ENCODE measurements at places on chromosomes 3 and 15. TPM values are rescaled to one million over a fixed set of nuclear protein-coding genes. Genes with fewer than 3 reads are reported as not detected.

The DUOX1 gene
- 1.2 TPM for total RNA-seq

The GOLGA8Q gene
- not detected for total RNA-seq

The GHSR gene
- not detected for total RNA-seq

GRCh38 chr3:90128391-90128790 is 1021.0 kb downstream of the EPHA3 start:
- no peak for DNase-seq
- no peak overlapping the region for H3K4me3 ChIP-seq
- H3K27me3 ChIP-seq, result no peaks in the 10 kb centered on the region
- H3K27ac ChIP-seq, result no peak overlapping the region
- no peaks in the 10 kb centered on the region for H3K4me1 ChIP-seq
- H3K36me3 ChIP-seq, result no peaks in the 10 kb centered on the region

DNA sequence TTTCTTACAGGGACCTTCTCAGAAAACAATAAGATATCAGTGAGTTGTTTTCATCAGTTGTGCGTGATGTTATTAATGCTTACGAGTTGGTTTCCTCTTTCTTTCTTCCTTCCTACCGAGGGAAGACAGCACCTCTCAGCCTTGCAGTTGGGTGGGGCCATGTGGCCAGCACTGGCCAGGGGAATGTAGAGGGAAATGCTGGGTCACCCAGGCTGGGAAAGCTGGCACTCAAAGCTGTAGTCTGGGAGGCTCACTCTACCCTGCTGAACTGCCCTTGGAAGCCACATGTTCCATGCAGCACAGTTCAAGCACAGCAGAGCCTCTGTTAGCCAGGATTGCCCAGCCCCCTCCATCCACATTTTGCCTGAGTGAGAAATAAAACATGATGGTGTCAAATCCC is 10.1 kb upstream of the CHCHD6 start:
- no peak overlapping the region for H3K27ac ChIP-seq
- H3K4me3 ChIP-seq, result no peak overlapping the region
- H3K36me3 ChIP-seq, result no peaks in the 10 kb centered on the region

GRCh38 chr15:32843219-32843815 is 125.5 kb downstream of the GREM1 start:
- no peak overlapping the region for H3K27ac ChIP-seq
- no peaks in the 10 kb centered on the region for H3K27me3 ChIP-seq
- H3K36me3 ChIP-seq, result no peaks in the 10 kb centered on the region

- peaks cover 80% of the 10 kb centered on the region for H3K27me3 ChIP-seq
- H3K27ac ChIP-seq, result no peak overlapping the region
- H3K4me3 ChIP-seq, result no peak overlapping the region
- no peaks in the 10 kb centered on the region for H3K4me1 ChIP-seq
- DNase-seq, result no peak
These were observed 57.4 kb upstream of the TMEM158 start for GRCh38 chr3:45283471-45283870.

DNA sequence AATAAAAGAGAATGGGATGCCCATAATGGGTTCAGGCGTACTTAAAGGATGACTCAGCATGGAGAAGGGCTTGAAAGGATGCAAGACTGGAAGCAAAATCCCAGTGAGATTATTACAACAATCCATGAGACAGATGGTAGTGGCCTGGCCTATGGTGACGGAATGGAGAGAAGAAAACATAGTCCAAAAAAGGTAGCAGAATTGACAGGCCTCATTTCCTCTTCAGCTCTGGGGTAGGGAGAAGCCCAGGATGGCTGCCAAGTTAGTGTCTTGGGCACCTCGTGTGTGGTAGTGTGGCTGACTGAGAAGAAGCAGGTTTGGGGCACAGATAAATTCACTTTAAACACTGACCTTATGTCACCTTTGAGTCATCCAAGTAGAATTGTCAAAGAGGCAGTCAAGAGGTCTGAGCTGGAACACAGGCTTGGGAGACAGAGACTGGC is 18.1 kb downstream of the MB21D2 start:
- H3K36me3 ChIP-seq, result peaks cover 18% of the 10 kb centered on the region
- H3K27ac ChIP-seq, result peak overlapping the region; percentile 24
- no peak overlapping the region for H3K4me3 ChIP-seq

- DNase-seq, result no peak
- peaks cover 13% of the 10 kb centered on the region for H3K4me1 ChIP-seq
- H3K36me3 ChIP-seq, result no peaks in the 10 kb centered on the region
- no peak overlapping the region for H3K4me3 ChIP-seq
- no peaks in the 10 kb centered on the region for H3K27me3 ChIP-seq
These were observed 52.9 kb upstream of the ICE2 start for GRCh38 chr15:60531801-60532200.

- H3K36me3 ChIP-seq, result no peaks in the 10 kb centered on the region
- H3K27me3 ChIP-seq, result peaks cover 90% of the 10 kb centered on the region
- no peaks in the 10 kb centered on the region for H3K4me1 ChIP-seq
- DNase-seq, result no peak
- no peak overlapping the region for H3K27ac ChIP-seq
- H3K4me3 ChIP-seq, result no peak overlapping the region
These were observed 143.8 kb downstream of the TPRA1 start for GRCh38 chr3:127446756-127447155.

DNA sequence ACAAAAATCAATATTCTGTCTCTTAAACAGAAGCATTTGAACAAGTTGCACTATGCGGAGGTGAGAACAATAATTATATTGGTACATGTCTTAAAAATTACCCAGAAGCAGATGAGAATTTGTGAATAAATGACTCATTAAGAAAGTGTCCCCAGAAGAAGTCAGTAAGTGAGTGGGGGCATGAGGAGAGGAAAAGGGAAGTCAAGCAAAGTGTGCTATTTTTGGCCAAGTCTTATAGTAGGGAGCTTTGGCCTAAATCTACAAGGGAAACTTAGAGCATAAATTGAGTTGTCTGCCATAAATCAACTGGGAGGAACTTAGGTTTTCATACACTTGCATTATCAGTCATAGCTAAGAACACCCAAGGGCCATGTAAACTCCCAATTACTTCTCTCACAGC is 86.9 kb upstream of the SATB1 start:
- no peaks in the 10 kb centered on the region for H3K27me3 ChIP-seq
- H3K27ac ChIP-seq, result no peak overlapping the region
- H3K4me3 ChIP-seq, result no peak overlapping the region
- no peak for DNase-seq
- H3K4me1 ChIP-seq, result no peaks in the 10 kb centered on the region

GRCh38 chr3:52013802-52014598 is 18.3 kb upstream of the RPL29 start:
- no peak overlapping the region for H3K27ac ChIP-seq
- no peak overlapping the region for H3K4me3 ChIP-seq
- no peaks in the 10 kb centered on the region for H3K36me3 ChIP-seq

GRCh38 chr3:196636369-196637349 is 2.8 kb upstream of the NRROS start:
- H3K27ac ChIP-seq, result no peak overlapping the region
- H3K27me3 ChIP-seq, result peaks cover 48% of the 10 kb centered on the region

DNA sequence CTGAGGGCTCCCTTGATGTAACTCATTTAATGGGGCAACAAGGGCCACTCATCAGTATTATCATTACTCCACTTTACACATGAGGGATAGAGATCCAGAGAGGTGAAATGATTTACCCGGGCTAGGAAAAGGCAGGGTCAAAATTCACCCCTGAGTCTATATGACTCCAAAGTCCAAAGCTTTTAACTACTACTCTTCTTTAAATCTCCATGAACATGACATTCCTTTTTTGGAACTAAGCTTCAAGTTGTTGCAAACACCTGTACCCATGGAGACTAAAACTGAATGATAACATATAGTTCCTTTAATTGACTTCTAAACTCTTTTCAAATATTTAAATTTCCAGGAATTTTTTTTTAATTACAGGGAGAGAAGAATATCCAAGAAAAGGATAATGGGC is 292.9 kb upstream of the GADL1 start:
- DNase-seq, result no peak
- H3K27me3 ChIP-seq, result no peaks in the 10 kb centered on the region
- H3K4me3 ChIP-seq, result no peak overlapping the region
- H3K4me1 ChIP-seq, result no peaks in the 10 kb centered on the region
- no peak overlapping the region for H3K27ac ChIP-seq

GRCh38 chr15:89125088-89125826 is 37.0 kb downstream of the ABHD2 start:
- no peak overlapping the region for H3K27ac ChIP-seq
- H3K4me1 ChIP-seq, result peaks cover 57% of the 10 kb centered on the region
- DNase-seq, result no peak
- peaks cover 49% of the 10 kb centered on the region for H3K36me3 ChIP-seq
- H3K4me3 ChIP-seq, result peak overlapping the region; percentile 27

DNA sequence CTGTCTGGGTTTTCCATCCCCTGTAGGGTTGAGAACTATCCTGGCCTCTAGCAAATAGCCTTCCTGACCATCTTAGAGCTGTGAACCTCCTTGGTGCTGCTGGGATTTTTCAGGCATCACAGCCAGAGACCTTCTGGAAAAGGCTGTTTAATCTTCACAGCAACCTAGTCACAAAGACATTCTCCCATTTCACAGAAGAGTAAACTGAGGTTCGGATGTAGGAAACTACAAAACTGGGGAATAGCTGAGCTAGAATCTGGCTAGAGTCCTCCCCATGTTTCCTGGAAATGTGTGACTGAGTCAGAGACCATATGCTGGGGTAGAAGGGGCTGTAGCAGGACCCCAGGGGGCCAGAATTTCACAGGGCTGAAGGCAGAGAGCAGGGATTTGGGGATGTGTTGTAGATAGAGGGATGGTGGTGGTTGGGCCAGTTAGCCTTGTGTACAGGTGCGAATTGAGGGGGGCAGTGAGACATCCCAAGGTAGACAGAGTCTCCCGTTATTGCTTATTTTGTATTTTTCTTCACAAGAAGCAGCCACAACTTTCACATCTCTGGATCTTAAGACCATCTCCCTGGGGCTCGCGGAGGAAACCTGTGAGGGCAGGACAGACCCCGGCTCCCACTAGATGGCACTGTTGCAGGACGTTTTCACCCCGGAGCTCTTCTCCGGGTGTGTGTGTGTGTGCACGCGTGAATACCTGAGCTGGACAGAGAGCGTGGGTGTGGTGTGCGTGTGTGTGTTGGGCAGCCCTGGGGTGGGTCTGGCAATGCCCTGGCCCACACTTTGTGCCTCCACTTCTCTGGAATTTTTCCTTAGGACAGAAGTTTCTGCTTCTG is 66.9 kb upstream of the PRR23C start:
- no peak overlapping the region for H3K27ac ChIP-seq
- DNase-seq, result peak; percentile 92
- no peaks in the 10 kb centered on the region for H3K4me1 ChIP-seq

DNA sequence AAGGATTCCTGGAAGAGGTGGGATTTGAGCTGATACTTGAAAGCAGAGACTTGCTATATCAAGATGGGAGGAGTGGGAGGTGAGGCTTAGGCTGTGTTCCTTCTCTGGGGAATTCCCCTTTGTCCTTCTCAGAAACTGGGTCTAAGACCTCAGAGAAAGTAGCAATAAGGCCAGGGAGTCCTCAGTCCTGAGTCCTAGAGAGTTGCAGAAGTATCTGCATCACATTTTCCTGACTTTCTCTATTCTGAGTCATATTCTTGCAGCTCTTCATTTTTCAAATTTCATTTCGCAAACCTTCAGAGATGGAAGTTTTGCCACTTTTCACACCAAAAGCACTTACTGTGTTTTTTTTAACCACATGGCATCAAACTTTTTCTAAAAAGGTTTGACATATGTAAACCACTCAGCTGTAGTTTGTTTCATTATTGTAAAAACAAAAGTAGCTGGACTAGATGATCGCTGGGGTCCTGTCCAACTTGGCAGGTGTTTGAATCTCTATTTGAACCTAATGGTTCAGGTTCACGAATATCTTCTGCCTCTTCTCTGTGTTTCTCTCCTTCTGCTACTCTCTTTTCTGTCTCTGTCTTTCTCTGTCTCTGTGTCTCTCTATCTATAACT is 21.3 kb downstream of the COLQ start:
- peaks cover 22% of the 10 kb centered on the region for H3K27me3 ChIP-seq
- DNase-seq, result no peak
- H3K4me3 ChIP-seq, result no peak overlapping the region
- no peaks in the 10 kb centered on the region for H3K4me1 ChIP-seq
- no peak overlapping the region for H3K27ac ChIP-seq
- no peaks in the 10 kb centered on the region for H3K36me3 ChIP-seq

- peaks cover 55% of the 10 kb centered on the region for H3K36me3 ChIP-seq
- H3K4me3 ChIP-seq, result no peak overlapping the region
- no peaks in the 10 kb centered on the region for H3K4me1 ChIP-seq
These were observed 28.2 kb downstream of the NBEAL2 start for GRCh38 chr3:47007482-47008233.

- no peaks in the 10 kb centered on the region for H3K4me1 ChIP-seq
- DNase-seq, result no peak
- no peak overlapping the region for H3K27ac ChIP-seq
- H3K27me3 ChIP-seq, result no peaks in the 10 kb centered on the region
These were observed 19.6 kb downstream of the ZIC1 start for GRCh38 chr3:147428754-147429153.

DNA sequence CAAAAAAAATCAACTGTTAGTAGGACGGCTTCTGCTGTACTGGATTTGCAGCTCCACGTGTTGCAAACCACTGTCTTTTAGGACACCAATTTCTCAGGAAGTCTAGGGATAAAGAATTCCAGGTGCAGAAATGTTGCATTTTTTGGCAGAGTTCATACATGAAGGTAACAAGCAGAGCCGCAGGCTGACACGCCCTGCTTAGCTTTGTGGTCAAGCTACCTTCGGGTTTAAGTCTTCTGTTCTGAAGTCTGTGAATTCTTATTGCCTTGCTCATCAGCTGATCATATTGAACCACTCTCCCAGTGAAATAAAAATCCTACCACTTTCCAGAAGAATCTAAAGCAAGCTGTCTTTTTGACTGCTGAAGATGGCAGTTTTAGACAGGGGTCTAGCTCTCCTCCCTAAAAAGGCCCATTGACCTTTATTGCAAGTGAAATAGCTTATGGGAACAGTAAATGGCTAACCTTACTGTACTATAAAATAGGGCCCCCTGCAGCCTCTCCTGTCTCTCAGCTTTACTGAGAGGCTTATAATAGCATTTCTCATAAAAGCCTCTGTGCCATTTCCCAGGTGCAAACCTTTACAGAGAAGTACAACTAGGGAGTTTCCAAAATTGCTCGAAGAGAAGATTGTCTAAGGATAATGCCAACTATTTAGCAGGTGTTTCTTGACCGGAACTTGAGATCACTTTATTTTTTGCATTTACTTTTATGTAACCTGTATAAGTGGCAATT is 262.2 kb upstream of the IL12A start:
- H3K27me3 ChIP-seq, result no peaks in the 10 kb centered on the region
- H3K4me1 ChIP-seq, result peaks cover 21% of the 10 kb centered on the region
- peak; percentile 54 for DNase-seq
- no peaks in the 10 kb centered on the region for H3K36me3 ChIP-seq
- H3K4me3 ChIP-seq, result peak overlapping the region; percentile 8

GRCh38 chr15:99486371-99487336 is 79.1 kb upstream of the MEF2A start:
- peak overlapping the region; percentile 58 for H3K4me3 ChIP-seq
- H3K27ac ChIP-seq, result no peak overlapping the region
- no peaks in the 10 kb centered on the region for H3K36me3 ChIP-seq
- H3K4me1 ChIP-seq, result peaks cover 18% of the 10 kb centered on the region

- no peak overlapping the region for H3K27ac ChIP-seq
- H3K27me3 ChIP-seq, result no peaks in the 10 kb centered on the region
- no peaks in the 10 kb centered on the region for H3K4me1 ChIP-seq
These were observed 57.8 kb downstream of the CDC25A start for GRCh38 chr3:48130321-48130904.

- no peaks in the 10 kb centered on the region for H3K4me1 ChIP-seq
- H3K4me3 ChIP-seq, result no peak overlapping the region
These were observed 26.5 kb upstream of the ERC2 start for GRCh38 chr3:56494679-56495322.

- peak overlapping the region; percentile 2 for H3K4me3 ChIP-seq
- peak; percentile 72 for DNase-seq
- H3K36me3 ChIP-seq, result no peaks in the 10 kb centered on the region
These were observed 232.7 kb downstream of the MECOM start for GRCh38 chr3:169430707-169431404.
